ENCODE measurements at places on chromosomes 13 and 19. TPM values are rescaled to one million over a fixed set of nuclear protein-coding genes. Genes with fewer than 3 reads are reported as not detected.

DNA sequence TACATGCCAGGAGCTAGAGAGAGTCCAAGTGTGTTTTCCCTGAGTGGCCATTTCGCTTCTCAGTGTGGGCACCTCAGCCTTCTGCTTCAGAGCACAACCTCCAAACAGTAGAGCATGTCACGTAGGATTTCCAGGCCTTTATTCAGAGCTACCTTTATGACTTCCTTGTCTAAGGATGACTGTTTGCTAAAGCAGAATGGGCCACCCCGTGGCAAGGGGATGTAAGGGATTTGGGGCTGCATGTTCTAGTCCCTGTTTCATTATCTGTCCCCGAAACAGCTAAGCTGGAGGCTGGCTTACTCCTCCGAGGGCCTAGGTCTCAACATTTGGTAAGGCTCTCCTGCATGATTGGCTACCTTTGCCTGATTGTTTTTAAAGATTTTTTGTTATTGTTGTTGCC, 6.0 kb downstream of the RNASEH2B start:
- DNase-seq: no peak

GRCh38 chr19:10636304-10636972, 11.1 kb downstream of the SLC44A2 start:
- DNase-seq: no peak

GRCh38 chr13:102399791-102400674, 1.8 kb downstream of the FGF14 start:
- DNase-seq: no peak

GRCh38 chr19:56314018-56314380, 640 bp downstream of the ZSCAN5A start:
- no peak for DNase-seq

DNA sequence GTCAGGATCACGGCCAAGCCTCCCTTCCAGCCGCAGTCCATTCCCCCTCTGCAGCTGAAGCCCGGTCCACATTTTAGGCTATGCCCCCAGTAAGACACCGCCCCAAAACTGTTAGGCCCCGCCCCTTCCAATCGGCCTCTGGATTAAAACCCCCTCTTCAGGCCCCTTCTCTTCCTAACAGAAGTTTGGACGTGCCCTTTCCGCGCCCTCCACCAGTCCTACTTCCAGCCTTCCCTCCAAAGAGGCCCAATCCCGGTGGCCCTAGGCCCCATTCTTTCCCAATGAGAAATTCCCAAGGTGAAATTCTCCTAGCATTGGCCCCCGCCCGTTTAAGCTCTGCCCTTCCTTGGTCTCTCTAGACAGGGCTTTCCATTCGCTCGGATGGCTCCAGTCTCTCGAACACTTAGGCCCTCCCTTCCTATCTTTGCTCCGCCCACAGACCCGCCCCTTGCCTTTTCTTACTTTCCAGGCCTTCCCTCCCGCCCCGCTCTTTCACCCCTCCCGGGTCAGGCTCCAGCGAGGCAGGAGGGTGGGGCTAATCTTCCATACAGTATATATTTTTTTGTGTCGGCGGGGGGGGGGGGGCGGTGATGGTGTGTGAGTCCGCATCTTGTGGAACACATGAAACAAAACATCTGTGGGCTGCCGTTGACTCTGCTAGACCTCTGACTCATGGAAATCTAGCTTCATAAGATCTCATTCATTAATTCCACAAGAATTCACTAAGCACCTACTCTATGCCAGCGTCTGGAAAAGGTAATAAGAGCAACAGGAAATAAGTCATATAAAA, 13.6 kb downstream of the LTBP4 start:
- peak; percentile 92 for DNase-seq

- no peak for DNase-seq
Measured at GRCh38 chr13:69291292-69291906, 816.2 kb upstream of the ATXN8OS start.

- DNase-seq: no peak
Measured at GRCh38 chr19:399370-399769, 9.6 kb downstream of the C2CD4C start.

- peak; percentile 42 for DNase-seq
Measured at GRCh38 chr19:13938301-13939064, at the start of gene PODNL1. Gene PODNL1 (minus strand): TSS chr19:13938417. CDS start chr19:13938181, 236 bp downstream.

- no peak for DNase-seq
Measured at GRCh38 chr19:29478578-29479565, 46.9 kb upstream of the VSTM2B start.

GRCh38 chr19:5354403-5354802, 13.8 kb upstream of the PTPRS start:
- DNase-seq: no peak

- no peak for DNase-seq
Measured at GRCh38 chr19:5943045-5943444, 29.0 kb downstream of the CAPS start.

DNA sequence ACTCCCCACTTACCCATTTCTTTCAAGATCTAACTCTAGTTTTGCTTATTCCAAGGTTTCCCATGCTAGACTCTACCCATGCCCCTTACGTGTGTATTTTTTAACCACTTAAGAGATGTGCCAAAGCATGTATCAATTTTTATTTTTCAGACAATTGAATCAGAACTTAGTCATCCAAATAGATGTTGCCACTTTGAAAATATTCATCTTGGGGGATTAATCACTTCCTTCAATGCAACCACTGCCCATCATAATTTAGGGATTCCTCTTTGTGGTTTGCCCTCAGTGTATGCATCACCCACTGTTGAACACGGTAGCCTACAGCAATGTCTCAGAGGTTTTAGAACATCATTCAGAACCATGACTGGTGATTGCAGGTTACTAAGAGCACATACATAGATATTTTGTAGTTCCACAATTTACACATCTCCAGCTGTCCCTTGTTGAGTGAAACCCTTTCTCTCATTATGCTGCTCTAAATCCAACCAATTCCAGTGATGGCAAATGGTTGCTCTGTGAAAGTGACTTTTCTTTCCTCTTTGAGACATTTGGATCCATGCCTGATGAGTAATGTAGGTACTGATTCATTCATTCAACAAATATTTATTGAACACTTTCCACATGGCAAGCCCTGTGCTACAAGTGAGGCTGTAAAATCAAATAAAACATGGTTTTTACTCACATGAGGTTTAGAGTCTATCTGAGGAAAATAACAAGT, 60.6 kb upstream of the SERP2 start:
- DNase-seq: no peak

DNA sequence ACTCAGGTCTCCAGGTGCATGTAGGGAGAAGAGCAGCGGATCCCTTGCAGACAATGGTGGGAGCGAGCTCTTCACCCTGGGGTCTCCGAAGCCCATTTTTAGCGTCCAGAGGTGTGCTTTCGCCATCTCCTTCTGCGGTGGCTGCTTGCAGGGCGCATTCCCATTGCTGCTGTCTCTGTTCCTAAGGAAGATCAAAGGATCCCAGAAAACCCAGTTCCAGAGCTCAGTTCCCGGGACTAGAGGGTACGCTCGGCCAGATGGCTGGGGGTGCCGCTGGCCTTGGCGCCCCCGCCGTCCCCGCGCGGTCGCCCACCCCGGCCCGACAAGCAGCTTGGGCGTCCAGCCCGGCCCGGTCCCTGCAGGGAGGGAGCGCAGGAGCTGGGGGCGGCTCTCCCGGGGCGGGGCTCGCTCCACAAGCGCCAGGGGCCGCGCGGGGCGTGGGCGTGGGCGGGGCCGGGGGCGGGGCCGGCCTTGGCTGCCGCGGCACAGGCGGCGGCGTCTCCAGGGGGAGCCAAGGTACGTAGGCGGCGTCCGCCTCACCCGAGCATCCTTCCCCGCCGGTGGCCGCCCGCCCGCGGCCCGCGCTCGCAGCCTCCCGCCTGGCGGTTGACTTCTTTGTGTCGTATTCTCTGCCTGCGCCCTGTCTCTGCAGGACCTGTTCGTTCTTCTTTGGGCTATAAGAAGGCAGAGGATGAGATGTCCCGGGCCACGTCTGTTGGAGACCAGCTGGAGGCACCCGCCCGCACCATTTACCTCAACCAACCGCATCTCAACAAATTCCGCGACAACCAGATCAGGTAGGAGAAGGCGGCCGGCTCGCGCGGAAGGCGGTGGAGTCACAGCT, 96.8 kb downstream of the ATP8A2 start:
- DNase-seq: no peak

DNA sequence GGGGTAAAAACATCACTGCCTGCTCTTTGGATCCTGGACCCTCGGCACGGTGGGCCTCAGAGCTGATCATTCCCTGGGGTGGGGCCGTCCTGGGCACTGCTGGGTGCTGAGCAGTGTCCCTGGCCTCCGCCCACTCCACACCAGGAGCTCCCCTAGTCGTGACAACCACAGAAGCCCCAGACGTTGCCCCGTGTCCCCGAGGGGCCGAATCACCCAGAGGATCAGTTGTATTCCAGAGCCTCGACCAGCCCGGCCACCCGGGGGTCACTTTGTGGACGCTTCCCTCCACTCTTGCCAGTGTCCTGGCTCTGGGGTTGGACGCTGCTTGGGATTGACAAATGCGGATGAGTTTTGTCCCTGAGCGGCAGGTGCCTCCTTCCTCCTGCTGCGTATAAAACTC, 10.2 kb downstream of the C2CD4C start:
- peak; percentile 29 for DNase-seq

DNA sequence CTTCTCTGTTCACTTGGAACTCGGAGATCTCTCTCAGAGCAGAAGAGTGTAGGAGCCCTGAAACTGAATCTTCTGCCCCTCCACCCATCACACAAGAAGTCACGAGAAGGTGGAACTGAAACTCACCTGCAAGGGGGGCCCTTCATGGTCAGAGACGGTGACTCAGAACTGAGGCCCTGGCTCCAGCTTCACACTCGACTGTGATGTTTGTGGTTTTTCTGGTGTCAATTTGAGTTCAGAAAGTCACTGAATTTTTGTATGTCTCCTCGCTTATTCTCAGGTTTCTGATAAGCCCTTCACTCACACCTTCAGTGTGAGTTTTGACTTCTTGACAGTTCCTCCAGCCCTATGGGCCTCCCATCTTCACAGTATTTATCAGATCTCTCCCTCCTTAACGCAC, 23.1 kb downstream of the SIGLEC5 start:
- no peak for DNase-seq

DNA sequence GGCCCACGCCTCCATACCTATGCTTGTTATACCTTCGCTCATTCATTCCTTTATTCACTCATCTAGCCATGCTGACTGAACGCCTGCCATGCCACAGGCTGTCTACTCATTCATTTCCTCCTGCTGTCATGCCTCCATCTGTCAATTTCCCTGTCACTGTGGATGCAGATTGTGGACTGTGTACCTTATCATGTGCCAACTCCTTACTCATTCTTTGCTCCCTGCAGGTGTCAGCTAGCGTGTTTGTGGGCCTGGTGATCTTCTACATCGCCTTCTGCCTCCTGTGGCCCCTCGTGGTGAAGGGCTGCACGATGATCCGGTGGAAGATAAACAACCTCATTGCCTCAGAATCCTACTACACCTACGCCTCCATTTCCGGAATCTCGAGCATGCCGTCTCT, 4.1 kb upstream of the PSMD8 start:
- DNase-seq: no peak

- DNase-seq: no peak
Measured at GRCh38 chr13:77829963-77830362, 88.7 kb downstream of the EDNRB start.

DNA sequence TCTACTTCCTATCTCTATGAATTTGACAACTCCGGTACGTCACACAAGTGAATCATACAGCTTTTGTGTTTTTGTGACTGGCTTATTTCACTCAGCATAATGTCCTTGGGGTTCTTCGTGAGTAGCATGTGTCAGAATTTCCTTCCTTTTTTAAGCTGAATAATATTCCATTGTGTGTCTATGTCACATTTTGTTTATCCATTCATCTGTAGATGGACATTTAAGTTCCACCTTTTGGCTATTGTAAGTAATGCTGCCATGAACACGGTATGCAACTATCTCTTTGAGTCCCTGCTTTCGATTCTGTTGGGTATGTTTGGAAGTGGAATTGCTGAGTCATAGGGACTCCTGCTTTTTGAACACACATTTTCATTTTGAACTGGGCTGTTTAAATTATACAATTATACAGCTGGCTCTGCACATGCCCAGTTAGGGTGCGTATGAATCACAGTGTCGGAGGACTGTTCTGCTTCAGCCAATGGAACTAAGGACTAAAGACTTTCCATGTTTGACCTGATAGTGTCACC, 43.0 kb upstream of the C13orf42 start:
- DNase-seq: no peak

DNA sequence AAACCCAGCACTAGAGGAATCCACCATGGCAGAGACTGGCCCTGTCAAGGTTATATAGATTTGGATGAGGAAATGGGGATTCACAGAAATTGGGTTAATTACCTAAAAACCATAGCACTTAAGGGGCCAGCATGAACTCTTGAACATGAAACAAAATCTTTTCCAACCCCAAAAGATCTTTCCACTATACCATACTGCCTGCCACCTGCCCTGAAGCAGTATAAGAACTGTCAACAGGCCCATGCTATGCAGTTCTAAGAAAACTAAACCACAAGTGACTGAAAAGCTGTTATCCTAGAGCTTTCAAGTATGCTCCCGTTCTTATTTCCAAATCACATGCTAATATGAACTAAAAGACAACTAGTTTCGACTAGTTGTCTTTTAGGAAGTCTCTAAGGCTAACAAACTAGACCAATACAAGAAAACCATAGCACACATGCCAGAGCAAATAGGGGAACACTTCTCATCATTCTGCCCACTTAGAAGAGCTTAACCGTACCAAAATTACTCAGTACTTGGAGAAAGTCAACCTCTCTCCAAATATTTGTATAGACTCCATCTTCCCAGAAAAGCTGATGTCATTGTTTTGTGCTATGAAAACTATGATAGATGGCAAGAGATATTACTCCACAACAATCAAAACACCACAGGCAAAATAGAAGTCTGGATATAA, 27.5 kb downstream of the HSPH1 start:
- no peak for DNase-seq

The PLK5 gene
- total RNA-seq: 1.1 TPM

The SOX1 gene
- not detected for total RNA-seq

The SCN1B gene
- total RNA-seq: 4.9 TPM

The FUT1 gene
- 2.5 TPM for total RNA-seq

The SRRM5 gene
- 0.33 TPM for total RNA-seq

The ZNF579 gene
- total RNA-seq: 15.6 TPM

The NLRP4 gene
- not detected for total RNA-seq

The ZNF442 gene
- total RNA-seq: 12.3 TPM

The ADGRE2 gene
- 1.1 TPM for total RNA-seq

The OR7A5 gene
- total RNA-seq: not detected

The PTPRS gene
- total RNA-seq: 170 TPM

The MEIS3 gene
- 28.9 TPM for total RNA-seq

The ZNF415 gene
- total RNA-seq: 12.4 TPM

The PEG3 gene
- 146 TPM for total RNA-seq

The RUBCNL gene
- total RNA-seq: 1.1 TPM

Data from ovary (tissue), 10 donors.